ENCODE measurements at places on chromosomes 13 and 19.
A peak's percentile ranks its signal among the peaks of the same experiment; 100 is the strongest.

- DNase-seq: no peak
Observed at GRCh38 chr13:101880581-101880980, 428.1 kb downstream of the ITGBL1 start.

DNA sequence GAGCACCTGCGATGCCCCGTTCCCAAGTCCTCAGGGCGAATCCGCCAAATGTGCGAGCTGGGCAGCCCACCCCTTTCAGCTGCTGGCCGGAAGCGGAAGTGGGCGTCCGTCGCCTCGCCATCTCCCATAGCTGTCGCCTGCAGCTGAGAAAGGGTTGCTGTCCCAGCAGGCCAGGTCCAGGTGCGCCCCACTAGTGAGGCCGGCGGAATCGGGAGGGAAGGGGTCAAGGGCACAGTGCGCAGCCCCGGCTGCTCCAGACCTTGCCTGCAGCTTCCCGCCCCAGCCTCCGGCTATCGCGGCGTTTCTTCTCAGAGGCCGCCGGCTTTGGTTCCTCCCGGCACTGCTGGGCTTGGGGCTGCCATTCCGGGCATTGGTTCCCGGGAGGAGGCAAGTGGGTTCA is at the start of gene ZNF177:
Gene ZNF177 (plus strand): TSS at position 109 of the 400 bp plus-strand sequence. CDS start 15,299 bp downstream, outside the sequence.
- no peak for DNase-seq

GRCh38 chr19:13538601-13539253 is 32.4 kb upstream of the CACNA1A start:
- no peak for DNase-seq

DNA sequence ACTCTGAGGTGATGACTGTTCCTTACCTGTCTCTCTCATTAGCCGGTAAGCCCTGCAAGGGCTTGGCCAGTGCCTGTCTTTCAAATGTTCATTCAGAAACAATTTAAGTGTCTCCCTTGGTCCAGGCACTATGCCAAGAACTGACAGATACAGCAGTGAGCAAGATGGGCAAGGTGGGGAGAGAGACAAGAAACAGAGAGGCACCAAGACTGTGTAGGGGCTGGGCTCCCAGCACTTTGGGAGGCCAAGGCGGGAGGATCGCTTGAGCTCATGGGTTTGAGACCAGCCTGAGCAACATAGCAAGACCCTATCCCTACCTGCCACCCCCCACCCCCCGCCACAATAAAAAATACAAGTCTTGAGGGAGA is 1.3 kb upstream of the CCNE1 start:
- peak; percentile 33 for DNase-seq

- DNase-seq: no peak
Observed at GRCh38 chr13:111341886-111342285, 21.4 kb downstream of the TEX29 start.

DNA sequence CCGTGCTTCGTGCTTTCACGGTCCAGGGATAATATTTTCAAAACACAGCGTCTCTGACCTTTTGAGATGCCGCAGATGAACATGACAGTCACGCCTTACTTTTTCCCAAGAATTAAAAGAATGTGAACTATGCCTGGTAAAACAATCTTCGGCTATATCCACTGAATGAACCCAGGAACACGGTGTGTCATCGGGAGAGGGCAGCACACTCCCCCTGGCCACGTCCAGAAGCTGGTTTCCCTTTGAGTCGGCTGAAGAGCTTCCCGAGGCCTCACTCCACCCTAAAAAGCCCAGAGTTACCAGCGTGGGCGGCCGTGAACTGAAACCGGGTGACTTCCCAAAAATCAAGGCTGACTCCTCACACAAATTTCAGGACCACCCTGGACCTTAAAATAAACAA is 22.9 kb upstream of the SHISA2 start:
- DNase-seq: peak; percentile 14

- DNase-seq: no peak
Observed at GRCh38 chr13:40446365-40446764, 220.1 kb downstream of the FOXO1 start.

- DNase-seq: no peak
Observed at GRCh38 chr19:38139122-38139521, 84.9 kb downstream of the DPF1 start.

- DNase-seq: peak; percentile 92
Observed at GRCh38 chr19:12793290-12794195, 2.3 kb downstream of the JUNB start.

GRCh38 chr13:59641817-59642216 is 521.9 kb downstream of the DIAPH3 start:
- no peak for DNase-seq

DNA sequence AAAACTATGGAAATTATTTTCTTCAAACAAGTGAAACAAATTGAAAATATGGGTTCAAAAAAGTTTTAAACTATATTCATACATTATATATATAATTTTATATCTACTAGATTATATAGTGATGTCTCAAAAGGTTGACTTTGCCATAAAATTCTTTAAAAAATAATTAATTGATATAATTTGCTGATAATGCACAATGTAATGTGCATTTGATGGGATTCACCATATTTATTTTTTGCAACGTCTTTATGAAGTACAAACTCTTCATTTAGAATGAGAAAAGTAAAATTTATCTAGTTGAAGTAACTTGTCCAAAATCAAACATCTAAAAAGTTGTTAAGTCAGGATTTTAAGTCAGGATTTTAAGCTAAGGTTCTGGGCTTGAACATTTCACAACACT is 1954.5 kb upstream of the PCDH20 start:
- no peak for DNase-seq

- no peak for DNase-seq
Observed at GRCh38 chr19:47021536-47022139, 2.0 kb downstream of the NPAS1 start.

- peak; percentile 75 for DNase-seq
Observed at GRCh38 chr13:48942131-48942530, 33.6 kb upstream of the FNDC3A start.

- DNase-seq: no peak
Observed at GRCh38 chr13:110224519-110224918, 82.4 kb downstream of the COL4A1 start.

DNA sequence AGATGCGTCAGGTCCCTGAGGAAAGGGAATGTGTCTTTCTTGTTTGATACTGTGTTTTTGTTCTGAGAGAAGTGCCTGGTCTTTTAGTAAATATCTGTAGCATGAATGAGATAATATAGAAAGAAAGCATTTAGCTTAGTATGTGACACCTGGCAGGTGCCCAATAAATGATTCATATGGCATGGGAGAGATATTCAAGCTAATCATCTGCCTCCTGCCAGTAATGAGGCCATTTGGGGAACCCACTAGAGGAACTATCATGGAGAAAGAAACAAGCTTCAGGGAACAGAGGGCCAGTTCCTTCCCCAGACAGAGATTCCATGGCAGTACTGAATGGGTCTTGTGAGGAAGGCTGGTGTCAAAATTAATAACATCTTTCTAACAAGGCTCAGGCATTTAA is 603.9 kb downstream of the DCT start:
- DNase-seq: peak; percentile 82

DNA sequence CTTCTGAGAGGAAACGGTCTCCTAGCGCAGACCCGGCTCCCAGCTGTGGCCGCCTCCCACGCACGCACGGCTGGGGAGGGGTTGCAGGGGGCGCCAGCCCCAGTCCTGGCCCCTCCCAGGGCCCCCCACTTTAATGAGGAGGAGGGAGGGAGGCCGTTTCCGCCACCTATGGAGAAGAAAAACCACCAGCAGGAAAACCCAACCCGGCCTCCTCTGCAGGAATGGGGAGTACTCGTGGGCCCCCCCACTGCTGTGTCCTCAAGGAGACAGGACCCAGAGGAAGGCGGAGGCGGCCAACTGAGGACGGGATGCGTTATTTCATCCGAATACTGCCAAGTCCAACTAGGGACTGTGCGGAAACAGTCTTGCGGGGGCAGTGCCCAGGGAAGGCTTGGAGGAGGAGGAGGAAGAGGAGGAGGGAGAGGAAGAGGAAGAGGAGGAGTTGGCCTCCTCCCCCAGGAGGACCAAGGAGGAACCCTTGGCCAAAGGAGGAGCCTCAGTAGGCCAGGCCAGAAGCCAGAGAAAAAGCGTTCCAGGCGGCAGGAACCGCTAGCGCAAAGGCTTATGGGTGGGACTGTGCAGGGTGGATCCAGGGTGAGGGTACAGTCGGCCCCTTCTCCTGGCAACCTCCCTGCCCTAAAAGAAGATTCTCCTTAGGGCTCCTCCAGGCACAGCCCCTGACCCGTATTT is 3.9 kb upstream of the SSBP4 start:
- DNase-seq: peak; percentile 66

DNA sequence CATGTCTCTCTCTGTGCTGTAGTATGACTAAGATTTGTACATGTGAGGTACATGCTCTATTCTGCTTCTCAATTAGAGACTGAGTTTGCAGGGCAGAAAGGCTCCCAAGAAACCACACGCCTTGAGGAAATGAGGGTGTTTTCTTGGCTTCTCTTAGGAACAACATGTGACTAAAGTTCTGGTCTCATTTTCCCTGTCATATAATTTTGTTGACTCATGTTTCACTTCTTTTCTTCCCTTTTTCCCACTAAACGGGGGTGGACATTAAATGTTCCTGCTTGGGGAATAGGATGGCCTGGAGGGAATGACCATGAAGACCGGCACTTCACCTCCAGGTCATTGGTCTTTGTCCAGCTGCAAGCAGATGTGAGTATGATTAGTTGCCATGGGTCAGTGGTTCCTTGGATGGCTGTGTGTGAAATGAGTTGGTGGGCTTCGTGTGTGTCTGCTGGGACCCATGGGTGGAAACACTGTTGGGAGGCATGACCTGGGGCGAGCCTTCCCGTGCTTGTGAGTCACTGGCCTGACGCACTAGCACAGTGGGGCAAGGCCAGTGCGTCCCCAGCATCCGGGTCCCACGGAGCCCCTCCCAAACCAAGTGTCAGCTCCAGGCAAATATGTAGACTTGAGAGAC is 56.6 kb downstream of the COL4A1 start:
- DNase-seq: peak; percentile 77

GRCh38 chr13:50800091-50800739 is 43.3 kb downstream of the DLEU7 start:
- no peak for DNase-seq

DNA sequence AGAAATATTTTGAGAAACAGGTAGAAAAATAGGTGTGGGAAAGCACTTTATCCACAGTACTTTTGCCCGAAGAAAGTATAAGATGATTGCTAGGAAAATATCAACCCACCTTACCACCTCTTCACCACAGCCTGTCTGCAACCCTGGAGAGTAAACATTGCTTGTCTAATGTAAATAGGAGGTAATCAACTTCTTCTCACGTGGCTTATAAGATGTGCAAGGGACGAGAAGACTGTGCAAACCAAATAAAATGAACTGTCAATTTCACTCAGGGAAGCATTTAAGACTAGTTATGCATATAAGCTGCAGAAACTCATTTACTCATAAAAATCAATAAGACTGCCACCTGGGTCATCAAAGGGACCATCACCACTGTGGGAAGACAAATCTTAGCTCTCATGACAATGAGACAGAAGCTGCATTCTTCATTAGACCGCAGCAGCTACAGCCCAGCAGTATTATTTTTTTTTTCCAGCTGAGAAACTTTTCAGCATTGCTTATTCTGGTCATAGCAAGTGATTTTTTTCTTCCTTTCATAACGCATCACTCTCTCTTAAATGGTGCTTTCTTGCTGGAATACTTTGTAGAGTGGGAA is 807.7 kb upstream of the GPC6 start:
- DNase-seq: no peak

DNA sequence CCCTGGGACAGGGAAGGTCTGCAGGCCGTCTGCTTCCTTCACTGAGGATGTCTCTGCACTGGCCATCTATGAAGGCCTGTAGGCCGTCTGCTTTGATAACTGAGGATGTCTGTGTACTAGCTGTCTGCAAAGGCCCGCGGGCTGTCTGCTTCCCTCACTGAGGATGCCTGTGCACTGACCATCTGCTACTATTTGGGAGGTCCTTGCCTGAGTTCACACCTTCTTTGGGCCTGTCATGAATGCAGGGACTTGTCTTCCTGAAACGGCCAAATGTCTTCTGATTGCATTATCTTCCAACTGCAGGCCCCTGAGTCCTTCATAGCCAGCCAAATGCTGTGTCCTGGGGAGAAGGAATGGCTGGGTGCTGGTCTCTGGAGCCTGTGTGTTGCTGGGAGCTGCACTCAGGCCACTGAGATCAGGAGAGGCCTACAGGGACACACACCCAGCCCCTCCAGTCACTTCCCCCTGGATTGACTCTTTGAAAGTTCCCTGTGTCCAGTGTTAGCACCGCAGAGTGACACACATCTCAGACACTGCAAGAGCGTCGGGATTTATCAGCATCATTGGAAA is 72.9 kb downstream of the TEX29 start:
- DNase-seq: no peak

DNA sequence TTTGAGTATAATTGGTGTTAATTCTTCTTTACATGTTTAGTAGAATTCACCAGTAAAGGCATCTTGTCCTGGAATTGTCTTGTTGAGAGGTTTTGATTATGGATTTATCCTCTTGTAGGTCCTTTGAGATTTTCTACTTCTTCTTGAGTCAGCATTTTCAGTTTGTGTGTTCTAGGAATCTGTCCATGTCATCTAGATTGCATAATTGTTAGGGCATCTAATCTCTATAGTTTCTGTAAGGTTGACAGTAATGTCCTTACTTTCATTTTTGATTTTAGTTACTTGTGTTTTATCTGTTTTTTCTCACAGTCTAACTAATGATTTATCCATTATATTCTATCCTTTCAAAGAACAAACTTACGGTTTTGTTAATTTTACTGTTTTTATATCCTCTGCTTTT is 492.0 kb downstream of the FGF9 start:
- no peak for DNase-seq

- peak; percentile 92 for DNase-seq
Observed at GRCh38 chr13:49023431-49023830, 47.7 kb downstream of the FNDC3A start.

DNA sequence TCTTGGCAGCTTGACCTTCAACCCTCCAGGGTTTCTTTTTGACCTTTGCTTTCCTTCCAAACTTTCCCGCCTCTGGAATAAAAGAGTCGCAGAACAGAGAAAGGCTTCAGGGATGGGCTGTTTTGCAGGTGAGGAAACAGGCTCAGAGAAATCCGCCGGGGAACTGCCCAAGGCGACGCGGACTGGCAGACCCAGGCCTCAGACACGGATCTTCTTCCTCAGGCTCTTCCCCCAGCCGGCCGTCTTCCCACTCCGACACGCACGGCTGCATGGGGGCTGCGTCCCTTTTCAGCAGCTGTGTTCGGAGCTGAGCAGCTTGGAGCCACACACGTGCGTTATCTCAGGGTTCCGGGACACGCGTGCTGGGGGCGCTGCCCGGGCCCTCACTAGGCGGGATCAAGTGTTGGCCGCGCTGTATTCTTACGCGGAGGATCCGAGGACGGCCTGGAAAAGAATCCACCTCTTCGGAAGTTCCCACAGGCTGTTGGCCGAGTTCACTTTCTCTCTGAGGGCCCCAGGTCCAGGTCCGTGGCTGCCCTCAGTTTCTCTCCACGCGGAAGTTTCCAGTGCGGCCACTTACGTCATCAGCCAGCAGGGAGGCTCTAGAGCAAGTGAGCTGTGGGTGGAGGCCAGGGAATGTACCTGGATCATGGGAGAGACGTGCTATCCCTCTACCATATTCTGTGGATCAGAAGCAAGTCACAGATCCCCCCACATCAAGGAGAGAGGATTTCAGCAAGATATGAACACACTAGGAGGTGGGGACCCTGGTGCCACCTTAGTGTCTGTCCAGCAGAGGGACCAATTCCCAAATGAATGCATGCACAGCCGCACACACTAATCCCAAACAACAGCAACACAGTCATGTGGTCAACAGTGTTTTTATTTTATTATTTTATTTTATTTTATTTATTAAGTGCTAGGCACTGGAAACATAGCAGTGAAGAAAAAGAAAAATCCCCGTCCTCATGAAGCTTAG is 100.4 kb downstream of the ING1 start:
- no peak for DNase-seq

Measured in IMR-90 (cell line).